CD4-positive, alpha-beta memory T cell (primary cell): ENCODE measurements at places on chromosomes 2 and 18. TPM values are rescaled to one million over a fixed set of nuclear protein-coding genes. Genes with fewer than 3 reads are reported as not detected.

Gene INSIG2
- total RNA-seq, result 19.7 TPM

GRCh38 chr18:49305688-49306336 lies 154.6 kb downstream of the DYM start:
- DNase-seq, result no peak

DNA sequence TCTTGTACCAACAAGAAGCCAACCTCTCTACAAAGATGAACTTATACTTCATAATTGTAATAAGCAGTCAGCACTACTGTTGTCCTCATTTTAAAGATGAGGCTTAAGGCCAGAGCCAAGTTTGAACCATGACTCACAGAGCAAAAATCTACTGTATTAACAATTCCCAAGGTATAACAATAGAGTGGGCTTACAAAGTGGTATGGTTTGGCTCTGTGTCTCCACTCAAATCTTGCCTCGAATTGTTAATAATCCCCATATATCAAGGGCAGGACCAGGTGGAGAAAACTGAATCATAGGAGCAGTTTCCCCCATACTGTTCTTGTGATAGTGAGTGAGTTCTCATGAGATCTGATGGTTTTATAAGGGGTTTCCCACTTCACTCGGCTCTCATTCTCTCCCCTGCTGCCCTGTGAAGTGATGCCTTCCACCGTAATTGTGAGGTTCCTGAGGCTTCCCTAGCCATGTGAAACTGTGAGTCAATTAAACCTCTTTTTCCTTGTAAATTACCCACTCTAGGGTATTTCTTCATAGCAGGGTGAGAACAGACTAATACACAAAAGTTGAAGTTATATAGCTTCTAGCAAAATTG lies 19.5 kb downstream of the MRPL44 start:
- DNase-seq, result no peak

GRCh38 chr18:7532942-7533341 lies 34.2 kb upstream of the PTPRM start:
- DNase-seq, result no peak

GRCh38 chr18:79405781-79406575 lies 10.2 kb downstream of the NFATC1 start:
- peak; percentile 98 for DNase-seq

DNA sequence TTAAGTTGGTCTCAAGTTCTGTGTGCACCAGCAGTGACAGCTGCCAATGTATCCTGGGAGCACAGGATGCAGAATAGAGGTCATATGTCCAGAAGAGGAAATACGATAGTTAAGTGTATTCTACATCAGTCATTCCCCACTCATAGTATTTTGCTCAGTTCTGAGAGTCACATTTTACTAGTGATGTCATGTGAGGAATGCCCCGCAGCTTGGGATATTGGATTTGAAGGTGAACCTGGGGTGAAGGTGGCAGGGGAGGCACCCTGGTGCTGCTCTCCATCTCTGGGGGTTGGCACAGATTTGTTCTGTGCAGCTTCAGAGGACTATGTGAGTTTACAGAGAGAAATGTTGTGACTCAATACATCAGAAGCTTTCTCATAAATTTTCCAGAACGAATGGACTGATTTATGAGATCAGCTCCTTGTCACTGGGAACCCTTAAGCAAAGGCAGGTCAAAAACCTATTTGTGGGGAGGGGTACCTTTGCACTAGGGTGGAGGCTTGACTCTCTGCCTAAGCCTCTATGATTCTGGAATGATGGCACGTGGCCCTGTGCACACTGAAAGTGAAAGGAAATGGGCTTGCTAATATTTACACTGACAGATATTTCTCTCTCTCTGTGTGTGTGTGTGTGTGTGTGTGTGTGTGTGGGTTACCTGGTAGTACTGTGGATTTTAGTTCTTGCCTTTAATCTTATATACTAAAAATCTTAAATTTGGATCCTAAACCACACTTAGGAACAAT lies 95.9 kb downstream of the NEB start:
- DNase-seq, result peak; percentile 59

- DNase-seq, result no peak
Measured at GRCh38 chr18:35938562-35938961, 33.9 kb upstream of the RMP24 start.
